ENCODE measurements at places on chromosomes 2 and 18.

DNA sequence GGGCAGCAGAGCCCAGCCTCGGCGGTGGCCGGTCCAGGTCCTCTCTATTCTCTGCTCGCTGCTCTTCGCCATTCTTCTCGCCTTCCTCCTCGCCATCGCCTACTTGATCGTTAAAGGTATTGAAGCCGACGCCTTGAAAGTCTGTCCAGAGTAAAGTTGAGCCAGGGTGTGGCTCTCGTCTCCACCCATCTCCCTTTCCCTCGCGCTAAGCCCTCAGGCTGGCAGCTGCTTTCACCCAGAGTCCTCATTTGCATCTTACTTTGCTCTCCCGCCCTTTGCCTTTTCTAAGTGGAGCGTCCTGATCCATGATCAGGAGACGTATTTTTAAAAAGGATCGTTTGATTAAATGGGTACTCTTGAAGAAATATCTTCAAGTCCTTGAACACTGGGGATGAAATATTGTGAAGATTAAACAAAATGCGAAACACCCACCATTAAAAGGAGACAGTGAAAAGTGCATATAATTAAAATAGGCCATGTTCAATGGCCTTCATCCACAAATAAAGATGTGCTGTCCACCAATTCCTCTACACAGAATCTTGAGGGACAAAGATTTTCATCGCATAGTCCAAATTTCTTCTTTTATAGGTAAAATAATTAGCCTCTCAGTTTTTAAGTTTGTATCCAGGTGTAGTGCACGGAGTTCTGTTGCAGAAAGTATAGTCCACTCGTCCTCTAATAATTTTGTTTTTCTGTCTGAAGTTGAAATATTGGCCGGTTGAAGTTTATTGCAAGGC is 657 bp downstream of the ARL6IP6 start:
- DNase-seq: no peak

GRCh38 chr2:86445436-86445835 is 4.3 kb downstream of the KDM3A start:
- no peak for DNase-seq

DNA sequence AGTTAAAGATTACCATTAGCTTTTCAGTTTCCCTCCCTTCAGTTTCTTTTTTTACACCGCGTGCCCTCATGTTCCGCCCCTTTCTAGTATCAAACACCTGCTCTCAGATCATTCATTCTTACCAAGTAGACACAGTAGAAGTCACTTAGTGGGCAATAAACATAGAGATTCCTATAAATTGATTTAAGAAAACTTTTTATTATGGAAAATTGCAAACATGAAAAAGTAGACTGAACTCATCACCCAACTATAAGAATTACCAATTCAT is 21.2 kb upstream of the CNRIP1 start:
- no peak for DNase-seq

DNA sequence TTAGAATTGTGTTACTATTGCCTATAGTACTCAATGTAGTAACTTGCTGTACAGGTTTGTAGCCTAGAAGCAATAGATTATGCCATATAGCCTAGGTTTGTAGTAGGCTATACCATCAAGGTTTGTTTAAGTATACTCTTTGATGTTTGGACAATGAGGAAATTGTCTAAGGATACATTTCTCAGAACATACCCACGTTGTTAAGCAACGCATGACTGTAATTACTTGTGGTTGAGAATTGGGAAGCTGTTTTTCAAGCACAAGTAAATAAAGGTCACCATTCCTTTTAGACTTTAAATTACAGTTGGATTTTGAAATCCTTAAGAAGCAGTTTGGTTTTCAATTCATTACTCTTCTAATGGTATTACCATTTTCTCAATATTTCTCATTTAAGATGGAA is 89.8 kb upstream of the KCNH7 start:
- no peak for DNase-seq

GRCh38 chr18:36411745-36412168 is 114.2 kb downstream of the FHOD3 start:
- no peak for DNase-seq

DNA sequence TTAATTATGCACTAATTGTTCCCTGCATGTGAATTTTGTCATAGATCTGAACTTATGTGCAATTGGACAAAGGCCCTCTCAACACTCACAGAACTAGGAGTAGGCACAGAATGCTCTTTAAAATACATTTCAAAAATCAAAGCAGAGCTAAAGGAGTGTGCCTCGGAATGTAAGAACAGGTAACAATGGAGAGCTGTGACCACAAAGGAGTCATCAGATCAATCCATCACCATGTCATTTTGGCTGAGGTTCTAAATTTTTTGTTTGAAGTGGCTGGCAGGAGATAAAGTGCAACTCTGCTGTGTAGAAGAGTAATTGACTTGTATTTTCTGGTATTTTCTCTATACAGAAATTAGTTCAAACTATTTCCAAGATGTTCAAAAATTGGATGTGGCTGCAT is 155.4 kb downstream of the NRP2 start:
- DNase-seq: no peak

DNA sequence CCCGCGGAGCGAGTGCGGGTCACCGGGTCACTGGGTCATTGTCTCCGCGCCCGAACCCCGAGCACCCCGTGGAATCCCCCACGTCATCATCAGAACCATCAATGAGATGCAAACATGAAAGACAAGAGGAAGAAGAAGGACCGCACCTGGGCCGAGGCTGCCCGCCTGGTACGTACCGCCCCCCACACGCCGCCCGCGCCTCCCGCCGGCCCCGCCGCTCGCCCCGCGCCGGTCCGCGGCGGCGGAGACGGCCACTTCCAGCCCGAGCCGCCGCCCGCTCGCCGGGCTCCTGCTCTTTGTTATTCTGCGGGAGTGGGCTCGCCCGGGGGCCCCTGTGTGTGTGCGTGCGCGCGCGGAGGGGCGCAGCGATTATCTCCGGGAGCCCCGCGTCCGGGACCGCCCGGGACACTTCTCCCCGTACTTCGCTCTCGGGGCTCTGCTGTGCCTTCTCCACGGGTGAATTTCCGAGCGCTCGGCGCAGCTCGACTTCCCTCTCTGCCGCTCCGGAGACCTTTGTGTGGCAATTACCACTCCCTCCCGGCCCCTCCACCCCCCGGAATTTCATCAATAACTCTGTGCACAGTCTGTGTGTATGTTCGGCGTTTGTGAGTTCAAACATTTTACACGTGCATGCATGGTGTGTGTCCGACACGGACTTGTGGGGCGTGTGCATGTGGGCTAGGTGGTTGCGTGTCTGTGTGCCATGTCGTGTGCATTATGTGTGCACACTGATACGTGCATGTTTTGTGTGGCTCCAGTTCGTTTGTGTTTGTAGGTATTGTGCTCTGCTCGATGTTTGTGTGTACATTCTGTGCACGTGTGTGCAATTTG is 714 bp downstream of the ASXL3 start:
- no peak for DNase-seq

Measured in occipital lobe (tissue), 3 donors.